ENCODE measurements at places on chromosomes 13 and 19.
A peak's percentile ranks its signal among the peaks of the same experiment; 100 is the strongest.

DNA sequence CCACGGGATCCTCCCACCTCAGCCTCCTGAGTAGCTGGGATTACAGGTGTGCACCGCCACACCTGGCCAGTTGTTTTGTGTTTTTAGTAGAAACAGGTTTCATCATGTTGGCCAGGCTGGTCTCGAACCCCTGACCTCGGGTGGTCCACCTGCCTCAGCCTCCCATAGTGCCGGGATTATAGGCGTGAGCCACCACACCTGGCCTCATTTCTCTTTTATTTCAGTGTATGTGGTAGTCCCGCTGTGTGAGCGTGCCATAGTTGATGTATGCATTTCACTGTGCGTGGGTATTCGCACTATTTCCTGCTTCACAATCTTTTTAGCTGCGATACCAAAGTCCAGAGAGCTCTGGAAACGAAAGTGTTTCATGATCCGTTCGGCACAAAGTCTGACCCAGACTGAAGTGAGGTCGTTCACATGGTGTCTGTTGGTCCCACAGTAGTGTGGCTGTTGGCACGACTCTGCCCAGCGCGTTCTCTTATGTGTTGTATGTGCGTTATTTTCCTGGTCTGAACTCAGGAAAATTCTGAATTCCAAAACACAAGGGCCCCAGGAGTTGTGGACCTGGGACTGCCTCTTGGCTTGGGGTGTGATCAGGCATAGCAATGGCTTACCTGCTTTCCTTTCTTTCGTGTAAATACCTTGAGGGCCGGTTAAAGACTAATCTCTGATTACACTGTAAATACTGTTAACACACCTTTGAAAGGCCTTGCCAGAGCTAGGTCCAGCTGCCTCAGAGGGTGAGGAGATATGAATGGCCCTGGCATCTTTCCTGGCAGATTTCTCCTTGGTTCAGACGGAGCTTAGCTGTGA, 8.6 kb downstream of the EPN1 start:
- no peak for DNase-seq

DNA sequence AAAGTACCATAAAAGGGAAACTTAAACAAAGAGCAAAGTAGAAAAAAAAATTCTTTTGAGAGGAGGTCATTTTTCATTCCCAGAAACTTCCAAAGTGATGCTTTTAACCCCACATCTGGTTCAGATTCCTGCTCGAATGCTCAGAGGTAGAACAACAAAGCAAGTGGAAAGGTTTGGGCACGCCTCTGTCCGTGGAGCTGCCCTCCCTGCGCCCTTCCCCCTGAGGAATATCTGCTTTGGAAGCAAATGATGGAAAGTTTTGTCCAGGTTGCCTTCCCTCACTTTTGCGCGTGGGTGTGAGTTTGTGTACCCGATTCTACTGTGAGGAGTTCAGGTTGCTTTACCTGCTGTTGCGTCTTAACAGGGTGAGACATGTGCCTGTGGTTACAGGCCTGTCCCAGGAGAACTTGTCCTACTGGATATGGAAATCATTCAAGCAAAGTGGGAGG, 110.2 kb downstream of the KLF5 start:
- DNase-seq = no peak

DNA sequence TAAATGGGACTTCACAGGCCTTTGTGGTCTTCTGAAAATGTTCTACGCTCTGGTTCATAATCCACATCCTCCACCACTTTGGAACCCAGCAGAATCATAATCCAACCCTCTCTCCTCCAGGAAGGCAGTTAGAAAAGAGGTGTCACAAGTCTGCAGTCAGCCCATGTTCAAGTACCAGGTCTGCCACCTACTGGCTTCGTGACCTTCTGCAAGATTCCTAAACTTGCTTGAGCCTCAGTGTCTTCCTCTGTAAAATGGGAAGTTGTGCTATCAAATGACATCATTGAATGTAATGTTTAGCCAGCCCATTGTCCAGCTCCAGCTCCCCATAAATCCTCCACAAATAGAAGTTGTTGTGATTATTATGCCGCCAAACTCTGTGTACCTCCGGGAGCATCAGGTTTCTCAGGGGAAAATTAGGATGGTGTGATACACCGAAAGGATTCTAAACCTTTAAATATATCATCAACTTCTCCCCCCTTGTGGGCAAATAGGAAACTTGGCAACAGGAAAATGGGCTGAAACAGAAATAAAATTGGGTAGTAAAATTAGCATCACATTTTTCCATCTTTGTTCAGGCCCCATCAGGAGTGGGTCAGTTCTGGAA, 109.7 kb downstream of the NUFIP1 start:
- no peak for DNase-seq

DNA sequence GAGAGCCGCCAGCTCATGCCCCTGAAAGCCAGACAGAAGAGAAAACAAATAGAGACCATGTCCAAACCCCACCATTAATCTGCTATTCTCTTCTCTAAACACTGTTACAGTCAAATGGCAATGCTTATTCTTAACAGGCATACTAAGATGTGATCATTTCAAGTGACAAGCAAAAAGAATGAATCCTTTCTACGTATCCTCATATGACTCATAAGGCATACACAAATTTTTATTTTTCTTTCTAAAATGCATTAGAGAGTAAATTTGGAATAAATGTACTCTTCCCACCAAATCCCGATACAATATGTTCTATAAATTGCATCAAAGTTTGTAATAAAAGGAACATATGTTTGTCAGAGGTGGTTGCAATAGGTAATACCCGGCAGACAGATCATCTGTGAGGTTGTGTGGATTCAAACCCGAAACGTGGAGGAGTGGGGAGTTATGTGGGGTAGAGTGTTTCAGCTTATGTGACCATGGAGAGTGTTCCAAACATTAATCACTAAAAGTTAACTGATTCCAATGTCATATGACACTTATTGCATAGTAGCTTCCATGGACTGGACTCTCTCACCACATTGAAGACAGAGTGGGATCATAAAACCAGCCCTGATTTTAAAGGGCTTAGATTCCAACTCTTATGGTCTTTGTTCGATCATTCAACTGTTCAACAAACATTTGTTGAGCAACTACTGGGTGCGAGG, 213.1 kb downstream of the DCLK1 start:
- DNase-seq = no peak

- no peak for DNase-seq
Observed at GRCh38 chr19:7521551-7522071, 813 bp upstream of the MCOLN1 start.

GRCh38 chr13:48431431-48431830, 18.5 kb upstream of the LPAR6 start:
- DNase-seq = no peak

GRCh38 chr13:55516610-55517009, 1624.1 kb upstream of the PRR20A start:
- no peak for DNase-seq

DNA sequence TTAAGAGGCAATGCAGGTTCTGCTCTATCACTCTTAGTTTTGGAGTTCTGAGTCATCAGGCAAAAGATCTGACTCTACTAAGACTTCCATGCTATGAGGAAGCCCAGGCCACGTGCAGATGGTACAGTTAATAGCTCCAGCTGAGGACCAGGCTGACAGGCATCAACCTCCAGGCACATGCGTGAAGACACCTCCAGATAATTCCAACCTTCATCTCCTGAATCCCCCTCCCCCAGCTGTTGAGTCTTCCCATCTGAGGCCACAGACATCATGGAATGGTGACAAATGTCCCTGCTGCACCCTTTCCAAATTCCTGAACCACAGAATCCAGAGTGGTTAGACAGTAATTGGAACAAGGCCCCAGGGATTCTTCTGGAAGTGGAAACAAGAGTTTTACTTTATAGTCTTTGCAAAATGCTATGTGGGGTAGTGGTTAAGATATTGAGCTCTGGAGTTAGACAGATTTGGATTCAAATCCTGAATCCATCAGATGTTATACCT, 183.8 kb downstream of the KLF5 start:
- DNase-seq = no peak

DNA sequence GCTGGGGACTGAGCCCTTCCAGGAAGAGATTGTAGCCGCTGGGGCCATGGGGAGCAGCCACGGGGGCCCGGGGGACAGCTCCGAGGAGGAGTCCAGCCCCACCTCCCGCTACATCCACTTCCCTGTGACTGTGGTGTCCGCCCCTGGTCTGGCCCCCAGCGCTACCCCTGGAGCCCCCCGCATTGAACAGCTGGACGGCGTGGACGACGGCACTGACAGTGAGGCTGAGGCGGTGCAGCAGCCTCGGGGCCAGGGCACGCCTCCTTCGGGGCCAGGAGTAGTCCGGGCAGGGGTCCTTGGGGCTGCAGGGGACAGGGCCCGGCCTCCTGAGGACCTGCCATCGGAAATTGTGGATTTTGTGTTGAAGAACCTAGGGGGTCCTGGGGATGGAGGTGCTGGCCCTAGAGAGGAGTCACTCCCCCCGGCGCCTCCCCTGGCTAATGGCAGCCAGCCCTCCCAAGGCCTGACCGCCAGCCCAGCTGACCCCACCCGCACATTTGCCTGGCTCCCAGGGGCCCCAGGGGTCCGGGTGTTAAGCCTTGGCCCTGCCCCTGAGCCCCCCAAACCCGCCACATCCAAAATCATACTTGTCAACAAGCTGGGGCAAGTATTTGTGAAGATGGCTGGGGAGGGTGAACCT, 9.6 kb downstream of the IGFLR1 start:
- DNase-seq = no peak

DNA sequence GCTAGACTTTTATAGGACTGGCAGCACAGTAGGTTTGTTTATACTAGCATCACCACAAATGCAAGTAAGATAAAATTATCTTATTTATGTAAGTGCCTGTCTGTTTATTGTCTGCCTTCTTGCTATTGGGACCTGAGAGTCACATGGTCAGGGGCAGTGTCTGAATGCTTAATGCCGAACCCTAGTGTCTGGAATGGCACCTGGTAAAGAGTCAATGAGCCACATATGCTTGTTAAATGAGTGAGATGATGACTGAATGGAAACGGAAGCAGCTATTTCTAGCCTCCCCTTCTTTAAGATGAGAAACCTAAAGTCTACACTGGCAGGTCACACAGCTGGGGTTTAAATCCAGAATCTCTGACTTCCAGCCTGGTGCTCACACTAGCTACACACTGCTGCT, 92.2 kb downstream of the STOML3 start:
- no peak for DNase-seq

DNA sequence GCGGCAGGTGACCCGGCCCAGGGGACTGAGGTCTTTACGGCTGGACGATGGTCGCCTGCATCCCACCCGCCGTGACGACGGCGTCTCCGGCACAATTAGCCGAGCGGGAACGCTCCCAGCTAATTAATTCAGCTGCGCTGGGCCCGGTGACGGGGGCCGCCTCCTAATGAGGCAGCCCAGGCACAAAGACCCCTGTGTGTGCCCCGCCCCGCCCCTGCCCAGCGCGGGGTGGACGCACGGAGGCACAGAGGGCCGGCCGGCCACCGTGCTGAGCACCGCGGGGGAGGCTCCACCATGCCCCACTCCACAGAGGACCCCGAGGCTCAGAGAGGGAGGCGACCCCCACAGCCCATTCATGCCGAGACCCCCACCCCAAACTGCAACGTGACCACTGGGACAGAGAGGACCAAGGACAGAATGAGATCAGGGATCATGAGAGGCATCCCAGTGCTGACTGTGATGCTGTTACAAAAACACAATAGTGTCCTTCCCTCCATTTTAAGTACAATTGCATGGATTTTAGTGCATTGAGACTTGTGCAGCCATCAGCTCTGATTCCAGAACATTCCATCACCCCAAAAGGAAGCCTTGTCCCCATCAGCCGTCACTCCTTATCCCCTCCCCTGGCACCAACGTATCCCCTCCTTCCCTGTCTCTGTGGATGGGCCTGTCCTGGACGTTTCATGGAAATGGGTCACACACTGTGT, 17.0 kb downstream of the EFNA2 start:
- peak; percentile 79 for DNase-seq

DNA sequence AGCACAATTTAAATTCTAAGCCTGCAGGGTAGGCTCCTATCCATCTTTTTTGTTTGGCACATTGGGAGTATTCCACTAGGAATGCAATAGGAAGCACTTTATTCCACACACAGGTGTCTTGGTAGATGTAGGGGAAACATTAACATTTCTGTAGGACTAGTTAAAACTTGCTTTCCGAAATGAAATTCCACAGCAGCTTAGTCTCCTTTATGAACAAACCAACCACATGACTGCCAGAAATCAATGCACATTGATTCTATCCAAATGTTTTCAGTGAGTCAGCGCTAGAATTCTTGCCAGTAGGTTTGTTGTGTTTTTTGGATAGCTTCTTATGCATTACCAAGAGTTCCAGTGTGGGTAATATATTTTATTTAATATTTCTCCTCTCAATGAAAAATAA, 207.9 kb upstream of the CSNK1A1L start:
- DNase-seq = no peak

DNA sequence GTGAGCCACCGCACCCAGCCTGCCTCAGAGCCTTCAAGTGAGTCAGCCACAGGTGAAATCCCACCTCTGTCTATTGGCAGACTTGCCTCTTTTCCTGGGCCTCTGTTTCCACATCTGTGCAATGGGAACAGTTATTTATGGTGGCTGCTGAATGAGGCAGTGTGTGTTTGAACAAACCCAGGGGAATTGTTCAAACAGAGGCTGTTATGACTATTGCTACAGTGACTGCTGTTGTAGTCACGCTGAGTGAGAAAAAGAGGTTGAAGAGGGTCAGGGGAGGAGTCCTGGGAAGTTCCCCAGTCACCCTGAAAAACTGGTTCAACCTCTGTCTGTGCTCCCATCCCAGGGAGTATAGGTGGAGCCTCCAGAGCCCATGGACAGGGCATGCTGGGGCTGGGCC, at the start of gene CEACAM19:
TSS of gene CEACAM19 (plus strand) at position 83 of the 400 bp plus-strand sequence. CDS start 450 bp downstream, outside the sequence.
- DNase-seq = no peak

DNA sequence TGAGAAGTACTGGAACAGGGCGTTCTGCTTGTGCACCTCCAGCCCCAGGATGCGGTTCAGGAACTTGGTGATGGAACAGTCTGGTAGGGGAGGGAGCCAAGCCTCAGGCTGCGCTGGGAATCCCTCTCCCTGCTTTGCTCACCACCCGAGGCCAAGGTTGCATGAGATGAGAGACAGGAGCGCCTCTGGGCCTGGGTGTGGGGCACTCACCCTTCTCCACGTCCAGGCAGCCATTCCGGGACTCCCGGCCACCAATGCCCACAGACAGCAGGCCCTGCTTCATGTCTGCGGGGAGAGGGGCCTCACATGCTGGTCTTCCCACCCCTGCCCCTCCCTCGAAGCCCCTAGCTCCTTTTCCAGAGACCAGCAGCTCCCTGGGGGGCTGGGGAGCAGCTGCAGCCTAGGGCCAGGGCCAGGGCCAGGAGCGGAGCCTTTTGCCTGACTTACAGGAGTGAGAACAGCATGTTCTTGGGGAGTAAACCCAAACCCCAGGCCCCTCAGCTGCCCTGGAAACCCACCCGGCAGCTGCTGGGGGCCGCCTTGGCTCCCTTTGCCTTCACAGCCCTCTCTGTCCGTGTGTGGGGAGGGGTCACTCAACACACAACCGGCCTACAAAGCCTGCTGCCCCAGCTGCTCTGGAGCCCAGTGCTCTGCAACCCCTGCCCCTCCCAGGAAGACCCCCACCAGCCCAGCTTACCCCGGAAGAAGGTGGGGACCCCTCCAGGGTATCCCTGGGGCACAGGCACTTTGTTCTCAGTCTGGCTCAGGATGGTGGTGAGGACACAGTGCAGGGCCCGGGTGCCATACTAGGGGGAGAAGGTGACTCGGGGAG, 7.2 kb downstream of the GPX4 start:
- DNase-seq = no peak

DNA sequence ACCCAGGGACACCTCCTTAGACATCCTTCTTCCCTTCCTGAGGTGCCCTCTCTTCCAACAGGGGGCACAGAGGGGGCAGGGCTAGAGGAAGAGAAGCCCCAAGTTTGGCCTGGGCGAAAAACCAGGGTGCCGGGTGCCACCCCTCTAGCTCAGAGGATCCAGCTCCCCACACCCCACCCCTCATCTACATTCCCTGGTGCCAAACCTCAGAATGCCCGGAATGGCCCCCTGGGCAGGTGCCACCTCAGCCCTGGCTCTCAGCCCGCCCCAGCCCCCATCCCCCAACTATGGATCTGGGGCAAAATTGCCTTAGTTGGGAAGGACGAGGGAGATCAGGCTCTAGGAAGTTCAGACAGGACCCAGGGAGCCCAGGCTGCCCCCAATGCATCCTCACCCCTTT, 2.0 kb downstream of the CNN1 start:
- DNase-seq = no peak
